ENCODE measurements at places on chromosomes 11 and 22.
A peak's percentile ranks its signal among the peaks of the same experiment; 100 is the strongest.

DNA sequence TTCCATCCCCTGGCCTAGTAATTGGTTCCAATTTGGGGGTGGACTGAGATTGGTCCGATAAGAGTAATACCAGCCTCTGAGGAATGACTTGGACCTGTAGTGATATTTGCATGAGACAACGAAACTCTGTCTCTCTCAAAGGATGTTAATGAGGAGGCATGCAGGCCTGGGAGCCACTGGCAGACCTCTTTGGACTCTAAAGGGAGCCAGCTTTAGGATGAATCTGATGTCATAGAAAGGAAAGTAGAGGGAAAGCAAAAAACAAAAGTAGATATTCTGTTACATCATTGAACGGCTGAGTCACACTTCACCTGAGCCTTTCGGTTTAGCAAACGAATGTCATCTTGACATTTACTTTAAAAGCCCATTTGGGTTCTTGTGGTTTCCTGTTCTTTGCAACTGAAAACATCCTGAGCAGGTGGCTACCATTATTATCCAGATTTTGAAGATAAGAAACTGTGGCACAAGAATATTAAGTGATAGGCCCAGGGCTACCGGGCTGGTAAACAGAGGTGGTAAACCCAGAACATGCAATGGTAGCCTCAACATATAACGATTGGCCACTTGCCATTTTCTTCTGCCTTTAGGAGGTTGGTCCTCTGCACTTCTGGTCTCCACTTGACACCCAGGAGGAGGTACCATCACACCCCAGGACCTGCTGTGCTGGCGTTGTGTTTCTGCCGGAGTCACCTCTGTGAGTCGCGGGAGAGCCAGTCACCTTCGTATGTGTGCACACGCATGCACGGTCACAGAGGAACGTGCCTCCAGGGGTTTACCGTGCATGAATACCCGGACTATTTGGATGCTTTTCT lies 42.7 kb downstream of the RTL6 start:
- peak; percentile 46 for DNase-seq

DNA sequence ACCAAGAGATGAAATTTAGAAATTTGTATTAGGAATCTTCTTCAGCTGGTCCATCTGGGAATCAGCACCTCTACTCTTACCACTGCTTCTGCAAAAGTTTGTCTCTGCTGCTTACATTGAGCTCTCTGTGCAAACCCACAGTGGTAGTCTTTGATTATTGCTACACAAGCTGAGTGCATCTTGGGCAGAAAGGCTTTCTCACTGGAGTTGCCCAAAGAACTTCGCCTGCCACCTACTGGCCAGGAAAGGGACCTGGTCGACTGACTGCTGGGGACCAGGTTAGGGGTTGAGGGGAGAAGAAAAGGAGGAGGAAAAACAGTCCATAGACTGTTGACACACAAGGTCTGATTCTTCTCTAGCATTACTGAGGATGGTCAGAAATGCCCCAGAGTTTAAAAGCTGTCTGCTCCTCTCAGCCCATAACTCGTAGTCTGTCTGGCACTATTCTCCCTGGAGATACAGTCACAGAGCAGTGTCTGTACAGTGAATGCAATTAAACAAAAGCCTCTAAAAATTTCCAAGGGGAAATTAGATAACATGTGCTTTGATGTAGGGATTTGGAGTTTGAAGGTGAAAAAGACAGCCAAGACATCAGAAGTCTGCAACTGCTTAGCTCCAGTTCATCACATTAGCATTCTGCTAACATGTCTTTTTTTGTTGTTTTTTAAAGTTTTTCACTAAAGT lies 215.0 kb upstream of the CTSC start:
- DNase-seq: no peak

GRCh38 chr11:288478-289397 lies at the start of gene PGGHG:
Gene PGGHG, plus strand, starts transcription at chr11:289126. Its CDS starts 691 bp downstream, at chr11:289817.
- DNase-seq: no peak

DNA sequence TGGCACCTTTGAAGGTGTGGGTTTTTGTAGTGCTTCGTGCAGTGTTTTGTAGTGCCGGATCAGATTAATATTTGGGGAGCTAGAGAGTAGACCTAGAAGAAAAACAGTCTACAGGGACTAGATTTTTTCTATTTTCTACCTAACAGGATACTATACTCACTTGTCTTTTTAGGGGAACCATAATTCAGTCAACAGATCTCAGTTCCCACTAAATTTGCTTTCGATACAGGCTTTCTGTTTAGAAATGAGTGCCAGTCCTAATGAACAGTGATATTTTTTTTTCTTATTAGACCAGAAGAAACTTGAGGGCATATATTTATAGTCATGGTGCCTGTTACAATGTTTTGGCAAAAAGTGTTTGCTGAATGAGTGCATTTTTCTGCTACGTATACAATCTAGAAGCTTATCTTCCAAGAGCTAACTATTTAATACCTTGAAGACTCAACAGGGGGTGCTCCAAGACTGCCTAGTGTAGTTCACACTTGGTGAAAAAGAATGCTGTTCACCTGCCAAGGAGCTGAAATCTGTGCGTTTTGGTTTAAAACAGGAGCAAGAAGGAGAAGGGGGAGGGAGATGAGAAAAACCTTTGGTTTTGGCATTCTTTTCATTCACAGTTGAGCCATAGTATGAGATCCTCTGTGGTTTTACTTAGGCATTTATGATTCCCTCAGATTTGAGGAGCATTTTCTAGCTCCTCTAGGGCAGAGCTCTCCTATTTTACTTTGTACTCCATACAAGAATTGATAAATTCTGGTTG lies 44.9 kb upstream of the VSTM5 start:
- DNase-seq: peak; percentile 58

DNA sequence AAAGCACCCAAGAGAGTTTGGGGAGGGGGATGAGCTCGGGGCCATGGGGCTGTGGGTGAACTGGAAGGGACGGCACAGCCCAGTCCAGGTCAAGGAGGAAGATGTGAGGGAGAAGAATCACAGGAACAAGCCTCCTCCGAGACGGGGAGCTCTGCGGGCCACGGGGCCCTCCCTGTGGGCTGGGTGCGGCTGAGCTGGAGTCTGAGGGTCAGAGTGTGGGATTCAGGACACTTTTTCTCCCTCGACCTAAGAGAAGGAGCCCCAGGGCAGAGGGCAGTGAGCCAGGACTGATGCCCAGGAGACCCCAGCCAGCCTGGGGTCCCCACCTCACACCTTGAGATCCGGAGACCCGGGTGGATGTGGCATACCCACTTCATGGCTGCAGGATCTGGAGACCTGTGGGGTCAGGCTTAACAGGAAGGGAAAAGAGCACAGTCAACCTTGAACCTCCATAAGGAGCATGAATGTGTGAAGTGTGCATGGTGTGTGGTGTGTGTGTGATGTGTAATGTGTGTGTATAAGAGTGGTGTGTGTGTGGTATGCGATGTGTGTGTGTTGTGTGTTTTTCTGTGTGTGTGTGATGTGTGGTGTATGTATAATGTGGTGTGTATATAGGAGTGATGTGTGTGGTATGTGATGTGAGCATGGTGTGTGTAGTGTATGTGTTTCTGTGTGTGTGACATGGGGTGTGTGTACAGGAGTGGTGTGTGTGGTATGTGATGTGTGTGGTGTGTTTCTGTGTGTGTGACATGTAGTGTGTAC lies 504.6 kb downstream of the BRD1 start:
- DNase-seq: no peak

- no peak for DNase-seq
Measured at GRCh38 chr11:119729951-119730613, 1.1 kb upstream of the NECTIN1 start.

DNA sequence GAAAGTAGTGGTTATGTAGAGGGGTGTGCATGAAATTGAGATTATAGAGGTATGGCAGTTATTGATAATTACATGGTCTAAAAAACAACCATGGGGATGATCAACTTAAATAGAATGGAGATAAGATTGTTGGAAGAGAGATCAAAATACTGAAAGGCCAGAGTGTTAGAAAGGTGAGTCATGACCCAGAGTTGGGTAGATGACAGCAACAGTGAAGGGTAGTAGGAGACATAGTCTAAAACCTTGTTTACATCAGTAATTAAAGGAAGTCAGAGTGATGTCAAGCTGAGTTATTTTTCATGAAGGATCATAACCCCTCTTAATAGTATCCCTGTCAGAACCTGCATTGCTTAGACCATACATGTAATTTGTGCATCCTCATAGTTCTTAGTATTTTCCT lies 110.9 kb downstream of the ELP4 start:
- no peak for DNase-seq

- DNase-seq: no peak
Measured at GRCh38 chr11:8699903-8700302, 17.3 kb downstream of the RPL27A start.

- no peak for DNase-seq
Measured at GRCh38 chr22:46366801-46367706, 31.5 kb downstream of the TRMU start.

- DNase-seq: no peak
Measured at GRCh38 chr22:22378446-22379415, 129.8 kb downstream of the ZNF280B start.

GRCh38 chr11:8794126-8794525 lies 111.5 kb downstream of the RPL27A start:
- DNase-seq: no peak

GRCh38 chr11:416051-416756 lies 1.4 kb upstream of the SIGIRR start:
- DNase-seq: no peak

- DNase-seq: no peak
Measured at GRCh38 chr11:95138448-95138847, 48.8 kb downstream of the ENDOD1 start.

DNA sequence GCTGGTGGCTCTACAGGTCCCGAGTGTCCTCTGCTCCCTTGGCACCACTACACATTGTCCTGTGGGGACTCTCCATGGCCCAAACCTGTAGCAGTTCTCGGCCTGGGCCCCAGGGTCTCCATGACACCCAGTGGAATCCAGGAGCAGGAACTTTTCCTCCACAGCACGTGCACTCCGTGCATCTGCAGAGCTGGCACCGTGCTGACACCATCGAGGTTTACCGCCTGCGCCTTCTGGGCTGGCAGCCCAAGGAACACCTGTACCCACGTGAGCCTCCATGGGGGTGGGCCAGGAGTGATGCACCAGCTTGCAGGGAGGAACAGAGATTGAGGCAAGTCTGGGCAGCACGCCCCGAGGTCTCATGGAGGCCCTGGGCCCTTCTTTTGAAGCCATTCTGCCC lies 25.2 kb downstream of the TSPAN32 start:
- DNase-seq: no peak

GRCh38 chr11:120381401-120381800 lies 45.2 kb downstream of the ARHGEF12 start:
- DNase-seq: no peak

GRCh38 chr11:76310832-76311595 lies 69.9 kb downstream of the THAP12 start:
- peak; percentile 95 for DNase-seq
